ENCODE measurements at places on chromosomes 2 and 18. TPM values are rescaled to one million over a fixed set of nuclear protein-coding genes. Genes with fewer than 3 reads are reported as not detected.

Gene CRACDL
- under 0.01 TPM for total RNA-seq

Gene CRYBA2
- not detected for total RNA-seq

Gene NETO1
- total RNA-seq: 0.17 TPM

Gene FAM124B
- total RNA-seq: 0.44 TPM

Gene ICA1L
- 7.1 TPM for total RNA-seq

Gene GPR45
- not detected for total RNA-seq

Gene CPO
- 0.17 TPM for total RNA-seq

Gene TAF1B
- total RNA-seq: 40.3 TPM

Gene RESP18
- total RNA-seq: not detected

Gene CD207
- not detected for total RNA-seq

Gene GALR1
- total RNA-seq: not detected

Gene NAT8
- total RNA-seq: not detected

Gene FOXD4L1
- total RNA-seq: 0.17 TPM
